ENCODE measurements at places on chromosomes 16 and 17.
A peak's percentile ranks its signal among the peaks of the same experiment; 100 is the strongest.

GRCh38 chr17:50514388-50514787 lies 6.1 kb downstream of the MYCBPAP start:
- DNase-seq: no peak

DNA sequence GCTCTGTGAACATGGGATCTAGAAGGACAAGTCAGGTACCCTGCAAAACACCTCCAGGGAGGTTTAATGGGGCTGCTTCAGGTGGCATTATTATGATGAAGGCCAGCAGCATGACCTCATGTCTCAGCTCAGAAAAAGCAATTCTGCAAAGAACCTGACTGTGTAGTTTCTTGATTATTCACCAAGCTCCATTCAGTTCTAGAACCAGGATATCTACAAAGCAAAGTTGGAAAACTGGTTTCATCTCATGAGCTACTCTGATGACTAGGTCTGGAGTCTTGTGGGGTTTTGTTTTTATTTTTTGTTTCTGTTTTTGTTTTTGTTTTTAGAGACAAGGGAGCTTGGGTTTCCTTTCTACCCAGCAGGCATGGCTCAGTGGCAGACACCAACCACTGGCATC lies 19.0 kb upstream of the LRRC37A3 start:
- DNase-seq: no peak

GRCh38 chr16:11014136-11014535 lies 69.8 kb downstream of the CLEC16A start:
- no peak for DNase-seq

- no peak for DNase-seq
Observed at GRCh38 chr16:72092832-72093447, 480 bp downstream of the TXNL4B start.

GRCh38 chr17:55773671-55774070 lies 22.8 kb downstream of the PCTP start:
- no peak for DNase-seq

DNA sequence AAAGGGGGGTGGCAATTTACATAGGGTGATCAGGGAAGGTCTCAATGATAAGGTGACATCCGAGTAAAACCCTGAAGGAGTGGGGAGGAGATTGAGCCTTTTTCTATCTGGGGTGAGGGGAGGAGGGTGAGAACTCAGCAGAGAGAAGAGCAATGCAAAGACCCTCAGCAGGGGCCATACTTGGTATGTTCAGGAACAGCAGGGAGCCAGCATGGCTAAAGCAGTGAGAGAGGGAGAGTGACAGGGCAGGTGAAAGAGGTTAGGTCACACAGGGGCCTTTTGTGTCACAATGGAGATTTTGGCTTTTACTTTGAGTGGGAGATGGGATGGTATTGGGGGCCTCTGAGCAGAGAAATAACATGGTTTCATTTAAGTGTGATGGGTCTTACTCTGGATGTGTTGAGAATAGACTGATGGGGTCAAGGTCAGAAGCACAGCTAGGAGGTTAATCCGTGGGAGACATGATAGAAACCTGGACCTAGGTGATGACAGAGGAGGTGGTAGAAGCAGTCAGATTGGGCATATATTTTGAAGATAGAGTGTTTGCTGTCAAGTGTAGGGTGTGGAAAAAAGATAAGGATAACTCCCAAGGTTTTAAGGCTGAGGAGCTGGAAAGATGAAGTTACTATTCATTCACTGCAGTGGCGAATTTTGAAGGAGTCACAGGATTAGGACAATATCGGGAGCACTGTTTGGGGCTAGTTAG lies 6.2 kb downstream of the SP2 start:
- no peak for DNase-seq

DNA sequence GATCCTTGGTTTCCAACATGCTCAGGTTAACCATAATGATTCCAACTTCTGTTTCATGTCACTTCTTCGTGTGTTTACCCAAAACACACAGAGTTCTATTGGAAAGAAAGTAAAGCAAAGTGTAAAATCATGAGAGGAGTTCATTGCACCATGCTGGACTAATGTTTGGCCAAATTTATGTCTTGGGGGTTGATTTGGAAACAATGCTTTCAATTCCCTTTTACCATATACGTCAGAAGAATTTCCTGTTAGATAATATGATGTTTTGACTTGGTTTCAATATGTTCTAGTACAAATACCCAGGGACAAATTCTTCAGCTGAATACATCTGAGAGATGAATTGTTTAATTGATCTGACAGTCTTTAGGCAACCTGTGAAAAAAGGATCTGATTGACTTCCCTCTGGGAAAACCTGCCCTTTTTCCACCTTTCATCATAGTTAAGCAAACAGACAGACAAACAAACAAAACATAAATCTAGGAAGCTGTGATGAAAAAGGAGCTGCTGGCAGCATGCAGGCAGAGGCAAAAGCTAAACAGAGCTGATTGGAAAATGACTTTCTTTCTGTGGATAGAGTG lies 26.0 kb upstream of the MPHOSPH6 start:
- no peak for DNase-seq

DNA sequence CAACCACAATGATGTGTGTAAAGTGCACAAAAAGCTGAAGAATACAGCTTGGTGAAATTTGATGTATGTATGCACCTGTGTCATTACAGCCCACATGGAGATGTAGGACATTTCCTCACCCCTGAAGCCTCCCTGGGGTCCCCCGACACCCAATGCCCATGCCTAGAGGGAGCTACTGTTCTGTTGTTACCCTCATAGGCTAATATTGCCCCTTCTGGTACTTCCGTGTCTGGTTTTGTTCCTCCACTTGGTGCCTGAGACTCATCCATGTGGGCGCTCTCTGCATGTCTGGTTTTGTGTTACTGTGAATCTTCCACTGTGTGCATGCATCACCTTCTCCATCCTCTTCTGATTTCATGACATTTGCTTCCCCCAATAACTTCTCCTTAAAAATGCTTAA lies 18.6 kb downstream of the TNFRSF13B start:
- no peak for DNase-seq

GRCh38 chr16:8989099-8989878 lies 25.6 kb upstream of the USP7 start:
- DNase-seq: no peak

GRCh38 chr17:15456972-15457722 lies 10.3 kb downstream of the CDRT4 start:
- peak; percentile 52 for DNase-seq

GRCh38 chr16:86122681-86123342 lies 223.8 kb downstream of the IRF8 start:
- DNase-seq: no peak

DNA sequence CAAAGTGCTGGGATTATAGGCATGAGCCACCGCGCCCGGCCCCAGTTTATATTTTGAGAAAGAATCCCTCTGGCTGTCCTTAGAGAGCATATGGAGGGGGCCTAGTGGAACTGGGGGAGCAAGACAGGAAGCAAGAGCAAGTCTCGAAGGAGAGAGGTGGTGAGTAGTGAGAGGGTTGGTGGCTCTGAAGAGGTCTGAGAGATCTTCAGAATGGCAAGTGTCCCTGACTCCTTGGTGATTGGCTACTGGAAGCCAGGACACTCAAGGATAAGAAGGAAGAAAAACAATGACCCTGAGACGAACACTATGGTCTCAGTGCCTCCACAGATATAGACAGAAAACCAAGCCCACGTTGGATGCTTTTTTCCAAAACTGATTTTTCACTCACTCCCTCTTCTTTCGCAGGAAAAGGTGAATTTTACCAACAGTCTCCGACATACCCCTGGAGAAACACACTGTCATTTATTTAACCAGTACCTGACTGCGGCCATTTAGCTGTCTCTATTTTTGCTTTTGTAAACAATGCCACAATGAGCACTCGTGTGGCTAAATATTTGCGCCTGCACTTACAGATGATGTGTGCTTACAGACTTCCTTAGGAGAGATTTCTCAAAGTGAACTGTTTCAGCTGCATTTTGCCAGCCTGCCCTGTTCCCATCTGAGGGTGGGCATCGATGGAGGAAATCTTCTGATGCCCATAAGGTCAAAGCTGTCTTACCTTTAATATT lies 15.9 kb upstream of the DOK4 start:
- no peak for DNase-seq

DNA sequence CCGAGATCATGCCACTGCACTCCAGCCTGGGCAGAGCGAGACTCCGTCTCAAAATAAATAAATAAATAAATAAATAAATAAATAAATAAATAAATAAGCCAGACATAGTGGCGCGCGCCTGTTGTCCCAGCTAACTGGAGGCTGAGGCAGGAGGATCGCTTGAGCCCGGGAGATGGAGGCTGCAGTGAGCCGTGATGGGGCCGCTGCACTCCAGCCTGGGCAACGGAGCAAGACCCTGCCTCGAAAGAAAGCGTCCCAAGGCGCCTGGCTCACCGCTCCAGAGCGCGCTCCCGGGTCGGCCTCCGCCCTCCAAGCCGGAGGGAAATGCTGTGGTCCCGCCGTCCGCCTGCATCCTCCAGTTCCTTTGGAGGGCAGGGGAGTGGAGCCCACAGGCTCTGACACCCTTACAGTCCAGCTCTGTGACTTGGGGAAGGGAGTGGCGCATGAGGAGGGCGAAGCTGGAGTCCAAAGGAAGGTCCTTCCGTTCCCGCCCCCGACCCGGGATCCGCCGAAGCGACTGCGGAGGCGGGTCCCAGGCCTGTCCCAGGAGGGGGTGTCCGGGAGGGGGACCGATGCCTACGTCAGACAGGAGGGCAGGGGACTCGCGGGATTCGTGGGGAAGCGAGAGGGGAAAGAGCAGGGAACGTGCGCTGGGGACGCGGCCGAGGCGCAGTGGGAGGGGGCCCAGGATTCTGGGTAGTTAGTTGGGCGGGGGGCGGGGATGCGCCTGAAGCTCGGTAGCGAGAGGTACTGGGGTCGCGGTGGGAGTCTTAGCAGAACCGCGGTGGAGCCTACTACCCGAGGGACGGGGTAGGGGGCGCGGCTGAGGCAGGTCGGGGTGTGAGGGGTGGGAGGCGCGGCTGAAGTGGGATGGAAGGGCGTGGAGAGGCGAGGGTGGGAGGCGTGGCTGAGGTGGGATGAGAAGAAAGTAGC lies 8.4 kb upstream of the TRPV2 start:
- DNase-seq: no peak

- no peak for DNase-seq
Observed at GRCh38 chr17:56152874-56153602, at the start of gene ANKFN1. Gene ANKFN1 (plus strand): TSS chr17:56153475. CDS start chr17:56212668, 59,193 bp downstream.

- DNase-seq: no peak
Observed at GRCh38 chr17:14245002-14245401, 8.3 kb upstream of the CDRT15 start.

GRCh38 chr16:86117756-86118155 lies 218.8 kb downstream of the IRF8 start:
- DNase-seq: no peak

GRCh38 chr16:52812678-52813556 lies 239.8 kb downstream of the CHD9NB start:
- no peak for DNase-seq

Measured in C1 segment of cervical spinal cord (tissue), 14 donors.